ENCODE measurements at places on chromosomes 2 and 18.

DNA sequence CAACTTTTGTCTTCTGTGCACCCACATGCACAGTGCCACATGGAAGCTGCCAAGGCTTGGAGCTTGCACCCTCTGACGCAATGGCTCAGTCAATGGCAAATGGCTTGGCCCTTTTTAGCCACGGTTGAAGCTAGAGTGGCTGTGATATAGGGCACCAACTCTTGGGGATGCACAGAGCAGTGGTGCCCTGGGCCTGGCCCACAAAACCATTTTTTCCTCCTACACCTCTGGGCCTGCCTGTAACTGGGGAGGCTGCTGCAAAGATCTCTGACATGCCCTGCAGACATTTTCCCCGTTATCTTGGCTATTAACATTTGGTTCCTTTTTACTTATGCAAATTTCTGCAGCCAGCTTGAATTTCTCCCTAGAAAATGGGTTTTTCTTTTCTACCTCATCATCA lies 74.9 kb downstream of the ZDBF2 start:
- DNase-seq = no peak

DNA sequence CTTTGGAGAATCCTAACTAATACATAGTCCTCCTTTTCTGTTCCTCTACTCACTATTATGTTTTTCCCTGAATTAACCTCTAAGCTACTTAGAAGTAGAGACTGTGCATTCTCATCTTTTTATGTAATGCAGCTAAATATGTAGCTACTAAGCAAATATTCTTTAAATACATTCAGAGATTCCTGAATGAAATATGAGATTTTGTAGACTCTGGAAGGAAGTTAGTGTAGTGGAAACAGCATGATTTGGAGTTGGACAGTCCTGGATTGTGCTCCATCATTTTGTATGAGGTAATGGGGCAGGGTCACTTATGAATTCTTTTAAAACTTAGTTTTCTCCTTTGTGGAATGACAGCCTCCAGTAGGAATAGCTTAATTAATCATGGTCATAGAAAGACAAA lies 24.7 kb upstream of the NT5C1B start:
- DNase-seq = no peak

- DNase-seq = no peak
Observed at GRCh38 chr2:29273004-29273684, 157.9 kb downstream of the CLIP4 start.

- DNase-seq = no peak
Observed at GRCh38 chr2:151344906-151345305, 12.5 kb upstream of the TNFAIP6 start.

- peak; percentile 31 for DNase-seq
Observed at GRCh38 chr18:66616523-66616983, 12.7 kb upstream of the CDH19 start.

- DNase-seq = peak; percentile 14
Observed at GRCh38 chr2:224802407-224802806, 86.2 kb upstream of the CCDC195 start.

DNA sequence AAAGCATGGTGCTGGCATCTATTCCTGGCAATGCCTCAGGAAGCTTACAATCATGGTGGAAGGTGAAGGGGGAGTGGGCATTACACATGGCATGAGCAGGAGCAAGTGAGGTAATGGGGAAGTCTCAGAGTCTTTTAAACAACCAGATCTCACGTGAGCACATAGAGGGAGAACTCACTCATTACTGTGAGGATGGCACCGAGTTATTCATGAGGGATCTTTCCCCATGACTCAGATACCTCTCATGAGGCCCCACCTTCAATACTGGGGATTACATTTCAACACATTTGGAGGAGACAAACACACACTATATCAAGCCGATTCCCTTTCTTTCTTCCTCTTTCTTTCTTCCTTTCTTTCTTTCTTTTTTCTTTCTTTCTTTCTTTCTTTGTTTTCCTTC lies 47.9 kb upstream of the FANCL start:
- no peak for DNase-seq

DNA sequence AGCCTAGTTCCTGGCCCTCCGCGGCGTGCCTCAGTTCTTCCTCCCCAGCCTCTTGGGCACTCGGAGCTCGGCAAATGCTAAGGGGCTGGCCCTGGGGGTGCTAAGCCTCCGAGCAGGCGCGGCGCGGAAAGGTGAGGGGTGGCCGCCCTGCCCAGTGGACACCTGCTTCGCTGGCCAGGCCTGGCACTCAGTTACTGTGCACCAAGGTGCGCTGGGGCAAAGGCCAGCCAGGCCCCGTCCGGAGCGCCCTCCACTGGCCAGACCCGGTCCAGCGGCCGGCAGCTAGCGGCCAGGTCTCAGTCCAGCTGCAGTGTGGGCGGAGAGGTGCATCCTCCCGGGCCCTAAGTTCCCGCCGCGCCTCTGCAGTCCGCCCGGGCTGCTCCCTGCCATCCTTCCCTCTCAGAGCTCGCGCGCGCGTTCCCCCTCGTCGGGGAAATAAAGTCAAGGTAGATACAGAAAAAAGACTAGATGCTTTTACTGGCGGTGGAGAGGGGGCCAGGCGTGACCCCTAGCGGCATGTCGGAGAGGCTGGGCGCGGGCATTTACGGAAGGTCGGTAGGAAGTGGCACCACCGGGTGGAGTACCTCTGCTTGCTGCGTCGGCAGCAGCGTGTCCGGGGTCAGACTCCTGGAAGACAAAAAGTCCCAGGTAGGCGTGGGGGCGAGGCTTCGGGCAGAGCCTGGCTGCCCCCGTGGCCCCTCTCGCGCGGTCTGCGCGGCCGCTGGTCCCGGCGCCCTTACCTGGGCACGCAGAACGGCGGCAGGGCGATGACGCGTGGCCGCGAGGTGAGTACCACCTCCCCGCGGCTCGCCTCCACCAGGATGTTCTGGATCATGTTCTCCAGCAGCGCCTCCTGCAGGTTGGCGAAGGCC lies 9.4 kb upstream of the CRYBA2 start:
- DNase-seq = peak; percentile 90

DNA sequence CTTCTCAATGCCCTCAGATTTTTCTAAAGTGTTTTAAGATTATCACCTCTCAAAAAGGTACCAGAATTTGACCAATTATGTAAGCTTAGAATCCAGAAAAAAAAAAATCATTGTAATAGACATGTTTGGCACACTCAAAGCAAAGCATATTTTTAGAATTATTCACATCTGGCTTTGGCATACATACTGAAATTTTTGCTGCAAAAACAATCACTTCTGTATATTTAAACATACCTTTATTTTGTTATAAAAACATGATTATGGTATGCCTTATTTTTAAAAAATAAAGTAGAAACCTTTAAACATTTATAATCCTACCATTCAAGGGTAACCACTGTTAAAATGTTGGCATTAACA lies 143.3 kb downstream of the ESCO1 start:
- no peak for DNase-seq

DNA sequence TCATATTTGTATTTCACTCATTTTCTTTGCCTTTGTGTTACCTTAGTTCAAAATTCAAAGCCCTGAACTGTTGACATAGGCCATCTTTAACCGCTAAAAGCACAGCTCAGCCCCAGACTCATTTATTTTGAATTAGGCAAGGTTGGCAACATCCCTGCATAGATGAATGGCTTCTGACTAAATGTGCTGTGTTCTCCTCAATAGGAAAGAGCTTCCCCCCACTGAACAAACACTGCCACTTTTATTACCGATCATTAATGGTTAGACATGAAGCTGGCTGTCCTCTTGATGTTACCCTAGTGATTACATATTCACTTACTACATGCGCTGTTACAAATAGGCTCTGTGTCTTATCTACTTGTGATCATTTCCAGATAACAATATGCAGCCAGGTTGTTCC lies 170.7 kb downstream of the ADCYAP1 start:
- no peak for DNase-seq

GRCh38 chr2:186842373-186842772 lies 6.6 kb downstream of the ZSWIM2 start:
- no peak for DNase-seq

DNA sequence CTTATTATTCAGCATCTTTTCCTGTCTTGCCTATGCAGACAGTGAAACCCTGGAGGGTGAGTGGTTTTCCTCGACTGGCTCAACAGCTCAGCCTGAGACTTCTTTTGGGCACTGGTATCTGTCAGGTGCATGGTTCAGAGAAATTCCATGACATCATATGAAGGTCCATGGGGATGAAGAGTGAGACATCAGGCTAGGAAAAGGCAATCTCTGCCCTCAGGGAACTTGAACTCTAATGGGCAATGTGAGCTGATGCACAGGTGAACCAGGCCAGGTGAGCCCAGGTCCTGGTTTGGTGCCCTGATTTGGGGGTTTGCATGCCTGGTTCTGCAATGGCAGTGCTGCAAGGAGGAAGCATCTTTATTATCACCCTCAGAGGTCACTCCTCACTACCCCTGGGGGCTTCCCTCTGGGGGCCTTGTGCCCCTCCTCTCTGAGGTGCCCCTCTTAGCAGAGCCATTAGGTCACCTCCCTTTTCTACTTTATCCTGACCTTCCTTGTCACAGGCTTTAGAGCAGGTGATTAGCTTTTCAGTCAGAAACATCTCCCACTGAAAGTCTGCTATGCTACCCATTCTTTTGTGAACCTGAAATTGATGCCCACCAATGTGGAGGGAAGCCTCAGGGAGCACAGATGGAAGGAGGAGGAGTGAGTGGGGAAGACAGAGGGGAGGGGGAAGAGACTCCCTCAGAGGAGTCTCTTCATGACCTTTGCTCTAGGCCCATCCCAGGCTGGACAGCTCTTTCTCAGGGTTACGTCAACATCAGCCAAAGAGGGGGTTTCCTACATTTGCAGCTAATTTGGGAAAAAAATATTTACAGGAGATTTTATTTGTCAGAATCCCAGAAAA lies 47.3 kb downstream of the MERTK start:
- DNase-seq = no peak

DNA sequence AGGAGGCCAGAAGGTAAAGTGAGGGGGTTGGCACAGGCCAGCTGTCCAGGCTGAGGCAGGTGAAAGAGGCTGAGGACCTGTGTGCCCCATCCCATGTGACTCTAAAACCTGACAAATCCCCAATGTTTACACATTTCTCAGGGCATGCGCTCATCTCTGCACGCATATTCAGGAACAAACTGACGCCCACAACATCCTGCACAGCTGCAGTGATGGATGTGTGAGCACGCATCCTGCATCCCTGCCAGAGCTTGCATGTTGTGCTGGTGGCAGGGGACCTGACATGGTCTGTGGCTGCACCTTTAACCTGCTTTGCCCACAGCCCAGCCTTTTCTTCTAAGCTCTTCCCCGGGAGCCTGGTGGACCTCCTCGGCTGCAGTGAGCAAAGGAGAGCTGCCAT lies 83.1 kb downstream of the FBXO15 start:
- DNase-seq = no peak

- no peak for DNase-seq
Observed at GRCh38 chr2:2800001-2800400, 468.9 kb upstream of the MYT1L start.

GRCh38 chr2:134240061-134240460 lies 13.8 kb upstream of the MGAT5 start:
- DNase-seq = no peak

- DNase-seq = peak; percentile 64
Observed at GRCh38 chr2:238425979-238426567, 654 bp upstream of the ASB1 start.

DNA sequence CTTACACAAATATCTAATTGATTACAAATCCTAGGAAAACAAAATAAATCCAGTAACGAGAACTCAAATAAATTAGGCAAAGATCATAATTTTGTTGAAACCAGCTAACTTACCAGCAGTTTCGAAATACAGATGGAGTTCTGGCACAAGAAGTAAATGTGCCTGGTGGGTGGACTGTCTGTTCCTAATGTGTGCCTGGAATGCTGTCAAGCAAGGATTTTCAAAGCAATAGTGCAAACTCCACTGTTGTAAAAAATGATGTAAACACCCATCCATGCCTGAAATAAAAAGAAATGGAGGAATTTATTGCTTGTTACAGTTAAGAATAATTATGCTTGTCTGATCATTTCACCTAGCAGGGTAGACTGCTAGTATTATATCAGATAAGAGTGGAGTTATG lies 423.9 kb upstream of the MAP2 start:
- no peak for DNase-seq

DNA sequence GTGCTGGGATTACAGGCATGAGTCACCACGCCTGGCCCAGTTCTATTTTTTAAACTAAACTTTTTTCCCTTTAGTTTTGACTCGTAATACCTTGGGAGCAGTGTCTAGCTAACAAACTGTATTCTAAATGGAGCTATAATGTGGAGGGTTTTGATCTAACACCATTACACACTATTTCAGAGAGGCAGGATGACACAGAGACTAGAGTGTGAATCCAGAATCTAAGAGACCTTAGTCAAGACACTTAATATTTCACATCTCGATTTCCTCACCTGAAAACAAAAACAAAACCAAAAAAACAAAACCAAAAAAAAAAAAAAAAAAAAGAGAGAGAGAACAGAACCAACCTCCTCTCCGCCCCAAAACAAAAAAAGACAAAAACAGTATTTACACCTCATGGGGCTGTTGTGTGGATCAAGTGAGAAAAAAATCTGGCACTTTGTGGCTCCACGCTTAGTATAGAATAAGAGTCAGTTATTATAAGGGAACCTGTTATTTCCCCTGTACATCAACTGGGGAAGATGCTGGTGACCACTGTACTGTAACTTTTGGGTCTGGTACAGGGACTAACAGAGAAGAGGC lies 31.3 kb downstream of the DARS1 start:
- no peak for DNase-seq

DNA sequence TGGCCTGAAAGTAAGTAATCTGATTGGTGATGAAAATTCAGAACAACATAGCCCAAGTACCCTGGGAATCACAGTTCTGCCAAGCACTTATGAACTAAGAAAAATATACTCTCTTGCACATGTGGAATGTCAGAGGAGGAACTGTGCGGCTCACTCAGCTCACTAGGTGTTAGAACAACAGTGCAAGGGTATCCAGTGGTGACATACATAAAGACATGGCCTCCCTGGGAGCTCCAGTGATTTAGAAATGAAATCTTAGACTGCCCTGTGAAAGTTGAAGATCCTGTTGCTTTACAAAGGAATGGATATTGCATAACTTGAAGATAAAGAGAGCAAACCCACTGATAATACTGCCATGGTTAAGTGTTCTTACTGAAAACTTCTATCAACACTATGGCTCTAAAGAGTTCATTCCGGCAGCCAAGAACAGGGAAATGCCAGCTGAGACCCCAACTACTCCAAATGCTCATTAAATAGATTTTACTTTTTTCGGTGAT lies 246.2 kb downstream of the ARHGAP15 start:
- DNase-seq = no peak

DNA sequence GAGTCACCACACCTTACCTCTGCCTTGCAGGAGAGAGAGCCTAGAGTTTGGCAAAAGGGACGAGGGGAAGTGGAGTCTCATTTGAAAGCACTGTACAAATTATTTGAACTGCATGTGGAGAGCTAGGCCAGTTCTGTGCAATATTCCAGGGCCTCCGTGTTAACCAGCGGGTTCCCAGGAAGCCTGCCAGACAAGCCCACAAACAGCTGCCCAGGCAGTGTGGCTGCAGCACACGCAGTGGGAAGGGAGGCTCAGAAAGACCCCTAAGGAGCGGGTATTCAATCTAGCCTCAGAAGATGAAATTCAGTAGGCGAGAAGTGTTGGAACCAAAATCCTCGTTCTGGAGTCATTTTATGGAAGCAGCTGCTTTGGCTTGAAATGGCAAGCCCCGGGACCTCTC lies 30.7 kb downstream of the CNGA3 start:
- DNase-seq = no peak

Measured in iPS-NIHi11 (cell line).